ENCODE measurements at places on chromosomes 6 and 20.

- DNase-seq = no peak
Measured at GRCh38 chr6:119303164-119303887, 46.2 kb downstream of the MAN1A1 start.

- no peak for DNase-seq
Measured at GRCh38 chr20:52533401-52533800, 341.8 kb upstream of the ZFP64 start.

GRCh38 chr6:35253249-35253648 lies 6.3 kb upstream of the ZNF76 start:
- DNase-seq = no peak

GRCh38 chr6:161498359-161498758 lies 224.5 kb upstream of the AGPAT4 start:
- no peak for DNase-seq

GRCh38 chr6:74166849-74167248 lies 470.8 kb downstream of the CD109 start:
- no peak for DNase-seq

- peak; percentile 66 for DNase-seq
Measured at GRCh38 chr6:37103169-37104039, 66.5 kb upstream of the PIM1 start.

DNA sequence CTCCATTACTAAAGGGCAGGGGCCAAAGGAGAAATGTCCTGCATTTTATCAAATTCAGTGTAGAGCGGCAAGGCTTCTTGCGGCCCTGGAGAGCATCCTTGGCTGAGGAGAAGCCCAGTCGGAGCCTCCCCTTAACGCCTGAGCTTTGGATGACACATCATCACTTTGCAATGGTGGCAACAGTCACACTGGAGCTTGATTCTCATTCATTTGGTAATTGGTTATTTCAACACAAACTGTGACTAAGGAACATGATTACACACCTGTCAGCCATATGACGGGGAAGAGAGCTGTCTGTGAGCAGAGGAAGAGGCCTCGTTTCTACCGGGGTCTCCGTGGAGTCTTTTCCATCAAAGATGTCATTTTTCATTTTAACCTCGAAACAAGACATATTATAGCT lies 81.4 kb downstream of the SOBP start:
- no peak for DNase-seq

DNA sequence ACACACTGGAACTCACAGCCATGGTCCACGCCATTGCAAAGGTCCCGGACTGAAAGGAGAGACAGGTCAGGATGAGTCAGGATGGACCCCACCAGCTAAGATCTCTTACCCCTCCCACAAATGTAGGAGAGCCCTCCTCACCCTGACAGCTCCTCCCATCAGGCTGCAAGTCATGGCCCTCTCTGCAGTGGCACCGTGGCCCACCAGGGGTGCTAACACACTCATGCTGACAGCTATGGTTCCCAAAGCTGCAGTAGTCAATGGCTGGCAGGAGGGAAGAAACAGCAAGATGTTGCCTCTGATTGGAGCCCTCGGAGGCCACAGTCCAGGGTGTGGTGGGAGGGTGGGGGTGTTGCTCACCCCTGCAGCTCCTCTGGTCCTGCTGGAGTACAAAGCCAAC lies 5.7 kb upstream of the RBPJL start:
- no peak for DNase-seq

DNA sequence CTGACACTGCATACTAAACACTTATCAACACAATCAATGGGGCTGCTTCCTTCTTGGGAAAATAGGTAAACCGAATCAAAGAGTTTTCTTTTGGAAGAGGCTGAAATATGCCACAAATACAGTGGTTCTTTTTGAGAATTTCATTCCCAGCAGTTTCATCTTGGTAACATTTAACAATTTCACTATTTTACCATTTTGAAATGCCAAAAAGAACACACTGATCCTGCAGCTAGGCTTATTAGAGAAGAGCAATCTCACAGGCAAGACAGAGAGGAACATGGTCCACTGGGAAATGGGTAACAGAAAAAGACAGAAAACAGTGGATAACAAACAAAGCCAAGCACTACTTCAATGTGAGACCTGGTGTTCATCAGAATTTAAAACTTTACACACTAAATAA lies 2.5 kb downstream of the CNR1 start:
- DNase-seq = no peak
